NCI-H446 (cell line): ENCODE measurements at places on chromosomes 11 and 22.

DNA sequence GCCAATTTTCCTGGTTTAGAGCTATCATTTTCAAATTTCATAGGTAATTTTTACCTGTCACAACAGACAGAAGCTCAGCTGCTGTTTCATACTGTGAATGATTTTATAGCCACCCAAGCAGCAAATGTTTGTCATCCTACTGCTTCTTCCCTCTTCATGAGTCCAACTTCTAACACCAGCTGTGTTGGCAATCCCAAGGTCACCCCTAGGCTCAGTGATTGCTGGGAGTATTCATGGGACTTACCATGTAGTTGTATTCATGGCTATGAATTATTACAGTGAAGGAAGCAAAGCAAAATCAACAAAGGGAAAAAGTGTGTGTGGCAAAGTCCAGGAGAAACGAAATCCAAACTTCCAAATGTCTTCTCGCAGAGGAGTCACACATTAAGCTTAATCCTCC lies 28.5 kb downstream of the CUL5 start:
- no peak for DNase-seq

DNA sequence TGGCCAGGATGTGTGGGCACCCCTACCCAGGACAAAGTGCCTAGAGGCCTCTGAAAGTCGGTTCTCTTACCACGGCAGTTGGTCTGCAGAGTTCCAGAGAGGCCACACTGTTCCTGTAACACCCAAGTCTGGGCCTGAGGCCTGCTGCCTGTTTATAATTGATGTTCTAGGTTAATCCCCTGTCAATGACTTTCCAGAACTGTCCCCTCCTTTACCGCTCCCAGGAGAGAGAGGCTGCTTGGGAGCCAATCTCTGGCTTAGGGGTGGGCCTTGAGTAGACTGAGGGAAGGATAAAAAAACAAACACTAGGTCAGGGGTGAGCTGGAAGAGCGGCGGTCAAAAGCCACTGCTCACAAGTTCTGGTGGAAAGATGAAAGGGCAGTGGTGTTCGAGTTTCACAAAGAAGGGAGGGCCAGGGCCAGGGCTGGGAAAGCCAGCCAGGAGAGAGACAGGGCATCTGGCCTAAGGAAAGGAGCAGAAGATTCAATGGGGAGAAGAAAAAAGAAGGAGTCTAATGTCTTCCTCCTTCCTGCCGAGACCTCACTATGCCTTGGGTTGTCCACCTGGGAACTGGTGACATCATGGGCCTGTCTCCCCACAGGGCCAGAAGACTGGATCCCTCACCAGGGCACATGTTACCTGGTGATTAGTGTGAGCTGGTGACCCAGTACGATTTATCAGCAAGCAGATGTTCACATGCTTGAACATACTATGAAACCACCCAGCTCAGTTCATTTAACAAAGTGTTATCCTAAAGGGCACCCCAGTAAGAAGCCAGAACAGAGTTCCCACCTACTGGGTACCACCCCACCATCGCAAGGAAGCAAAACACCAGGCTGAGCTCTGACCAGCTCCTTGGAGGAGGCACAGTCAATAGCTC lies 50.2 kb downstream of the PC start:
- no peak for DNase-seq

- DNase-seq, result no peak
Observed at GRCh38 chr22:44918166-44918924, 91.5 kb downstream of the PHF21B start.

- DNase-seq, result no peak
Observed at GRCh38 chr22:31951194-31952093, 7.1 kb downstream of the YWHAH start.

- DNase-seq, result peak; percentile 18
Observed at GRCh38 chr11:94521684-94522083, 9.4 kb downstream of the C11orf97 start.

DNA sequence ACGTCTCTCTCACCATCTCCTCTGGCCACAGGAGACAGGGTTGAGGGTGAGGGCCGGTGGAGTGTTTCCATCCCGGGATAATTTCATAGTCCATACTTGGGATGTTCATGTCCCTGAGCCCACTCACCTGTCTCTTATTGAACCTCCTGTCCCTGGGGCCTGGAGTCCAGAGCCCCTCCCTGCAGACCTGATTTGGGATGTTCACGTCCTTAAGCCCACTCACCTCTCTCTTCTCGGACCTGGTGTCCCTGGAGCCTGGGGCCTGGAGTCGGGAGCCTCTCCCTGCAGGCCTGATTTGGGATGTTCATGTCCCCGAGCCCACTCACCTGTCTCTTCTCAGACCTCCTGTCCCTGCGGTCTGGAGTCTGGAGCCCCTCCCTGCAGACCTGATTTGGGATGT lies 868.2 kb downstream of the BRD1 start:
- no peak for DNase-seq

- no peak for DNase-seq
Observed at GRCh38 chr22:19422440-19423301, 8.9 kb downstream of the HIRA start.
